ENCODE measurements at places on chromosomes 7 and 10. TPM values are rescaled to one million over a fixed set of nuclear protein-coding genes. Genes with fewer than 3 reads are reported as not detected.

Gene LIPM
- total RNA-seq: not detected

DNA sequence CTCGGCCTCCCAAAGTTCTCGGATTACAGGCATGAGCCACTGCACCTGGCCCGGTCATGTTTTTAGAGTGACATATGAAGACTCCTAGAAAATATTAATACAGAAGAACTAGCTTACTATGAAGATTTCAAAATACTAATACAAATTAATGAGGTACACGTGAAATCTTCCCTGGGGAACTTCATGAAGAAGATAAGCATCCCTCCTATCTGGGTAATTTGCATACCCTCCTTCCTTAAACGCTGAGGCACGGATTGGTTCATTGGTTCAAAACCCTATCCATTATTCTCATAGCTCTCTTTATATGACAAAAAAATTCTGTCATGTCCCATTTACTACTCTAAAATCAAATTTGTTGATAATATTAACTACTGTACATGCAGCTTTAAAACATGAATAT, 224.8 kb upstream of the KLF14 start:
- no peak for DNase-seq

GRCh38 chr10:33249659-33250345, 84.7 kb downstream of the NRP1 start:
- no peak for DNase-seq

- DNase-seq: no peak
Measured at GRCh38 chr10:67788028-67788886, 49.7 kb downstream of the DNAJC12 start.

Gene WASHC2C
- total RNA-seq: 49.1 TPM

DNA sequence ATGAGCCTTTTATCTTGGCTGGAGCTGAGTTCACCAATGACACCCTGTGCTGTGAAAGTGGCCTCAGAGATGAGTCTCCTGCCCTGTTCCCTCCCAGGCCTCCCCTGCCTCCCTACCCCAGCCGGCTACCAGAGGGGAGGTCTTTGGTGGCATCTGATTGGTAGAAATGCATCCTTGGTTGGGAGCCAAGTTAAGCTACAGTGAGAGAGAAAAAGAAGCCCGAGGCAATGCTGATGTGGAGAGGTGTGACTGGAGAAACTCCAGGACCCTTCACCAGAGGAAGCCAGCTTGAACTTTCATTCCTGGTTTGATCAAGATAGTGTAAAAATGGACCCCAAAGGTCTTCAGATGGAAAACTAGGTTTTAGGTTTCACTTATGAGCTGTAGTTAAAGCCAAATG, 191.1 kb upstream of the TCF7L2 start:
- DNase-seq: no peak

Gene ATE1
- total RNA-seq: 24.9 TPM

Gene GDF2
- not detected for total RNA-seq

Gene MEST
- 14.2 TPM for total RNA-seq

- DNase-seq: no peak
Measured at GRCh38 chr10:44696496-44696895, 214.6 kb upstream of the TMEM72 start.

Gene KAZALD1
- 4.8 TPM for total RNA-seq

Gene OLAH
- 8.4 TPM for total RNA-seq

DNA sequence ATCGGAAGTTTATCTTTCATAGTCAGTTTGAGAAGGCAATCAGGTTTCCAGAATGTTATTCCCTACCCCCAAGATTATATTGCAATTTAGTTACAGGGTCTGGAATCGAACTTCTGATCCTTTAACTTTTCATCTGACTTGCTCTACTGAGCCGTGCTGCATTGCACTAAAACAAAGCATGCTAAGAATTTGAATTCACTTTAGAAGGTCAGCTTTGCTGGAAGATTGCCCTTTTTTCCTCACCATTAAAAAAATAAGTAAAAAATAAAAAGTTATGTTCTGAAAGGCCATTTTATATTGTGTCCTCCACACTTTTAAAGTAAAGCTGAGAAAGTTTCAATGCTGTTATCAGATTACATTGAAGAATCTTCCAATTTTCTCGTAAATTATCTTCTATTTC, 388.8 kb upstream of the PHF14 start:
- no peak for DNase-seq

DNA sequence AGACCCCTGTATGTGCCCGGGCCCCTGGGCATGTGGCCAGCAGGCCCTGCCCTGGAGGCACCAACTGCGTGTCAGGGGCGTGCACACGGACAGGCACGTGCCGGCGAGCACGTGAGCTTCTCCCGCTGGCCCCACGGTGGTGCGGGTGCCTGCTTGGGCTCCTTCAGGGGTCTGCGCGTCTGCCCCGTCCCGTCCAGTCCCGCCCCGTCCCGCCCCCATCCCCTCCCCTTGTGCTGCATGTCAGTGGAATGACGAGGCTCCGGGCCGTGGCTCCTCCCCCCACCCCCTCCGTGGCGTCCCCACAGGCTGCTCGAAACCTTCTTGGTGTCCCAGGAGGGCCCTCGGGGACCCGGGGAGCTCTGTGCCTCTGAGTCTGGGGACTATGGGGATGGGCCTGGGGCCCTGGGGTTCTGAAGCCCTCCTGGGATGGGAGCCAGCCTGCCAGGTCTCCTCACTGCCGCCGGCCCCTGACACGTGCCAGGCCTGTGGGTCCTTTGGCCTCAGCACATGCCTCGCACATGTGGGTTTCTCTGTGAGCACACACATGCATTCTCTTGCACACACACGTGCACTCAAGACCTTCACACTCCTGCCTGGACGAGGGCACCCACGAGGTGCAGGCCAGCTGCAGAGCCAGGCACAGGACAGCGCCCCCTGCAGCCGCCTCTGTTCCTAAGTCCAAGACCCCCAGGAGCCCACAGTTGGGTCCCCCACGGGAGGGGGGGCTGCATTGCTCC, 27.5 kb upstream of the AMZ1 start:
- DNase-seq: no peak

GRCh38 chr7:30683816-30684215, 1.6 kb upstream of the CRHR2 start:
- DNase-seq: no peak

DNA sequence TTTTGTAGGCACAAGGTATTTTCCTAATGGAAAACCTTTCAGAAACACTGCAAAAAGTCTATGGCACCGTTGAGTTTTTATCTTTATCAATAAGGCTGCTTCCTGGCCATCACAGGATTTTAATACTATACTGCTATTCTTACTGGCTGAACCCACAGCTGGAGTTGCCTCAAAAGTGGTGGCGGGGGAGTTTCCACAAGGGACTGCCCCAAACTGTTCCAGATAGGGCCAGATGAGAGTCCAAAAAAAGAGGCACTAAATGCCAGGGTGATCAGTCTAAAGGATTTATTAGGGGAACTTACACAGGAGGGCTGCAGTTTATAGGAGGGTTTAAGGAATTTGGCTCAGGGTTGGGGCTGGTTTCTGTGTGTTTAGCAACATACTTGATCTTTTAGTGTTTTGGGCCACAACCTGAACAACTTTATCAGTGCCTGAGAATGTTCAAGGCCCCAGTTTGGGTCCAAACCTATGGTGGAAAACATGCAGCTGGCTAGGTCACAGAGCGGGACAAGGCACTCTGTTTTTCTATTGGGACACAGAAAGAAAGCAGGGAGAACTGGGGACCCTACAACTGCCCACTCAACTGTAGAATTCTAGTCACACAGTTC, 41.4 kb downstream of the STAM start:
- no peak for DNase-seq

- peak; percentile 7 for DNase-seq
Measured at GRCh38 chr10:91251430-91252056, 31.1 kb downstream of the PCGF5 start.

Gene HOXA1
- 2.8 TPM for total RNA-seq

DNA sequence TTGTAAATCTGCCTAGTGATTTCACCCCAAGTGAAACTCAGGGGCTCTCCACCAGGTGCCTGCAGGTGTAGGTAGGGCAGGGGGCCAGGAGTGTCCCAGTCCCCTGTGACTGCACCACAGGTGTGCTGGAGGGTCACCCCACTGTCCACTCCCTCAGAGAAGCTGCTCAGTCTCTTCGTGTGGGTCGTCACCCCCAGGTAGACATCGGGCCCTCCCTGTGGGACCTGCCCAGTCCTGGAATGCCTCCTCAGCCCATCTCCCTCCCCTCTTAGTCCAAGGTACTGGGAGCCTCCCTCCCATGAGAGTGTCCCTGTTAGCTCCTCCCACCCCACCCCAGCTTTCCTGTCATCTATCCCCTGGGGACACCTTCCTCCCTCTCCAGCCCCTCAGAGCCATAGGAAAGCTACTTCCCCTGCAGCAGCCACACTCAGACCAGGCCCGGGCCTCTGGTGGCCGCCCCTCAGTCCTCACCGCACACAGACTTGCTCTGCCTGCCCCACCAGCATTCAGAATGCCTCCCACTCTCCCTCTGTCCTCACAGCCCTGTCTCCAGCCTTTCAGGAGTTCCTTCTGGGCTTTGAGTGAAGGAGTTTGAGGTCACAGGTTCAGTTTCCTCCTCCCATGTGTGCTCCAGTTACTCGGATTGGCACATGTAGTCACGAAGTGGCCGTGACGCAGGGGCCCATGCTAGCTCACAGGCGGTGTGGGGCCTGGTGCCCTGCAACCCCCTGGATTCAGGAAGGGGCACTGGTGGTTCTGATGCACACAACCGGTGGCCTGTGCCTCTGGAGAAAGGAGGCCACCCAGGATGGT, 5.1 kb downstream of the ALOX5 start:
- no peak for DNase-seq

DNA sequence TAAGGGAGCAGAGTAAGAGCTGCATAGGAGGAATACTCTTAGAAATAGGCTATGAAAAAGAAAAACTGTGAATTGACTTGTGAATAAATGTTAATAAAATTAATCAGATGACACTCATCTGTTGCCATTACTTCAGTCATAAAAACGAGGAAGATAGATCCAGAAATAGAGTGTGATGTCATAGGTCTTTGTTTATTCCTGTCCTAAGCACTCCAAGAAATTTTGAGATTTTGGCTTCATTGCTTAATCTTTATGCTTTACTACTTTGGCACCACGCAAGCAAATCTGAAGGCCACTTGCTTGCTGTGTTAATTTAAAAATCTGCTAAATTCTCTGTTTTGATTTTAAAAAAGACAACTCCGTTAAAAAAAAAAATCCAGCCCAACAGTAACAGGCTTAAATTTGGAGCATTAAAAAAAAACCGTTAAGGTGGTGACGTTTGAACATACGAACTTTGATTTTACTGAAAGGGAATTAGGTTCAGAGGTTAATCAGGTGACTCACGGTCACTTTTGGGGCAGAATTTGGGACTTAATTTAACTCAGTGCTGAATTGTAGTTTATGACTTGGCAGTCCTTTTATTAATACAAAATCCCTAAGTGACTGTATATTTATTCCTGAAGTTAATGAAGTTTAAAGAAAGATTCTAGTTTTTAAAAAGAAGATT, 3.4 kb downstream of the IFRD1 start:
- no peak for DNase-seq

GRCh38 chr10:53315709-53316108, 543.1 kb upstream of the MBL2 start:
- DNase-seq: no peak

DNA sequence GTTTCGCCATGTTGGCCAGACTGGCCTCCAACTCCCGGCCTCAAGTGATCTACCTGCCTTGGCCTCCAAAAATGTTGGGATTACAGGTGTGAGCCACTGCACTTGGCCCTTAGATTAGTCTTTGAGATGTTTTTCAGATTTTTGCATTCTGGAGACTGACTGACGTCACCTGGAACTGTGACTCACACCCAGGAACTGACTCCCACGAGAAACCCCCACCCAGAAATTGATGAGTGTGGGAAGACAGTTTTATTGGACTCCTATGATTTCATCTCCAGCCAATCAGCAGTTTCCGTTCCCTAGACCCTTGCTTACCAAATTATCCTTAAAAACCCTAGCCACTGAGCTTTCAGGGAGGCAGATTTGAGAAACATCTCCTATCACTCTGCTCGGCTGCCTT, 867.3 kb downstream of the TYW1 start:
- no peak for DNase-seq

GRCh38 chr10:108749042-108749441, 1174.3 kb downstream of the XPNPEP1 start:
- DNase-seq: no peak

- no peak for DNase-seq
Measured at GRCh38 chr10:60820093-60820754, 41.9 kb downstream of the CDK1 start.

DNA sequence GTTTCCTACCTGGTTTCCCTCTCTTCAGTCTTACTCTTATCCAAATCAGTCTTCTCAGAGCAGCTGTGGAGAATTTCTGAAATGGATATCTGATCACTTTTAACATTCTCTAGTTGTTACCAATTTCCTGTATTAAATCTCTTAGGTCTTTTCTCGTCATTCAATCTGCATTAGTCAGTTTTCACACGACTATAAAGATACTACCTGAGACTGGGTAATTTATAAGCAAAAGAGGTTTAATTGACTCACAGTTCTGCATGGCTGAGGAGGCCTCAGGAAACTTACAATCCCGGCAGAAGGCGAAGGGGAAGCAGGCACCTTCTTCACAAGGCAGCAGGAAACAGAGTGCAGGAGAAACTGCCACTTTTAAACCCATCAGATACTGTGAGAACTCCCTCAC, 444.8 kb downstream of the GATA3 start:
- no peak for DNase-seq

Gene NPC1L1
- total RNA-seq: 1.5 TPM

Gene SPDYE2
- total RNA-seq: not detected

DNA sequence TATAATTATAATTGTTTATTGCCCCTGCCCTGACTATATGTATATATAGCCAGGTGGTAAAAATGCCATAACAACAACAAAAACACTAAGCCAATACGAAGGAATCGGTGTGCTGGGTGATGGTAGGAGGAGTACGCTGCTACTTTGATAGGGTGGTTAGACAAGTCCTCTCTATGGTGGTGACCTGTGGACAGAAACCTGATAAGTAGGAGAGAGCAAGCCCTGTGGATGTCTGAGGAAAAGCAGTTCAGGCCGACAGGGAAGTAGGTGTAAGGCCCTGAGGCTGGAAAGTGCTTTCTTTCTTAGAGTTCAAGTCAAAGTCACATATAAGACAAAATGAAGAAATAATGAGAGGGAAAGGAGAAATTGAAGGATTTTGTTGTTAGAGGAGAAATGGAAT, 823.8 kb upstream of the CELF2 start:
- DNase-seq: no peak

GRCh38 chr7:84829719-84830118, 357.1 kb downstream of the SEMA3D start:
- DNase-seq: no peak

Gene URGCP
- total RNA-seq: 30.0 TPM

DNA sequence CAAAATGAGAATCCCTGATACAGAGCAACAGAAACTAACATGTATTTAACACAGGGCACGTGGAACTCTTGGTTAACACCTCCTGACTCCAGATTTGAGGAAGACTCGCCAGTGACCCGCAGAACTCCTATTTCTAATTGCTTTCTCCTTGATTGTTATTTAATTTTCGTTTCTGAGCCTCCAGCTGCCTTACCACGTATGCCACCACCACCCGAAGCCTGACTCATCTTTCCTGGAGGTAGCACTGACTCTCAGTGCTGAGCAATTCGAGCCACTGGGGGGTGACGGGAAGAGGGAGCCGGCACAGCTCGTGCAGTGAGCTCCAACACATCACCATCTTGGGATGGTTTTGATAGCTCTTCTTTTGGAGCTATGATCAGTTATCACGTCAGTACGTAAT, 273.9 kb upstream of the MGMT start:
- DNase-seq: peak; percentile 18

GRCh38 chr10:71504168-71504567, 107.4 kb downstream of the CDH23 start:
- no peak for DNase-seq

Gene DHTKD1
- 17.3 TPM for total RNA-seq

GRCh38 chr7:66696774-66697191, 43.8 kb upstream of the RABGEF1 start:
- no peak for DNase-seq

GRCh38 chr7:22234227-22234626, 122.7 kb downstream of the RAPGEF5 start:
- DNase-seq: no peak

Data from kidney epithelial cell (primary cell).